Ovary (tissue), 10 donors: ENCODE measurements at places on chromosomes 1 and 21. TPM values are rescaled to one million over a fixed set of nuclear protein-coding genes. Genes with fewer than 3 reads are reported as not detected.

The RIMS3 gene
- 1.3 TPM for total RNA-seq

DNA sequence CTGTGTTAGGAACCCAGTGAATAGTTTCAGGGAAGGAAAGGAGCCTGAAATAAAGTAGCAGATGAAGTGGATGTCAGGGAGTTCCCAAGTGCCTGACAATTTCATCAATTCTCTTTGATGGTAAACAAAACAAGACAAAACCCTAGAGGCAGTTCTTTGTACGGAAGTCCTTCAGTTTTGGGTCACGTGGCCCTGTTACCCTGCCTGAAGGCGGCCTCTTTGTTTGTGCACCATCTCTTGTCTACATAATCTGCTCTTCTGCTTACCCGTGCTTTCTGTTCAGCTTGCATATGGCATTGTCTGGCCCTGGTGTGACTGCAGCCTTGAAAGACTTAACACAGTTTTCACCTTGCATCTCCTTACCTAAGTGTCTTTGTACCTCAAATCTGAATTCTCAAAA, 166.7 kb upstream of the DUSP10 start:
- no peak for DNase-seq
- H3K36me3 ChIP-seq: no peaks in the 10 kb centered on the region
- no peak overlapping the region for H3K4me3 ChIP-seq
- no peak overlapping the region for H3K27ac ChIP-seq
- no peaks in the 10 kb centered on the region for H3K27me3 ChIP-seq

- H3K4me1 ChIP-seq: peaks cover 30% of the 10 kb centered on the region
- DNase-seq: no peak
- no peak overlapping the region for H3K27ac ChIP-seq
- no peaks in the 10 kb centered on the region for H3K27me3 ChIP-seq
These were observed 4.4 kb downstream of the ECHDC2 start for GRCh38 chr1:52917156-52917555.

- H3K36me3 ChIP-seq: no peaks in the 10 kb centered on the region
- H3K4me1 ChIP-seq: peaks cover 4% of the 10 kb centered on the region
- no peak for DNase-seq
- H3K27ac ChIP-seq: no peak overlapping the region
- H3K4me3 ChIP-seq: no peak overlapping the region
- H3K27me3 ChIP-seq: no peaks in the 10 kb centered on the region
These were observed 19.3 kb downstream of the DPT start for GRCh38 chr1:168709405-168710363.

DNA sequence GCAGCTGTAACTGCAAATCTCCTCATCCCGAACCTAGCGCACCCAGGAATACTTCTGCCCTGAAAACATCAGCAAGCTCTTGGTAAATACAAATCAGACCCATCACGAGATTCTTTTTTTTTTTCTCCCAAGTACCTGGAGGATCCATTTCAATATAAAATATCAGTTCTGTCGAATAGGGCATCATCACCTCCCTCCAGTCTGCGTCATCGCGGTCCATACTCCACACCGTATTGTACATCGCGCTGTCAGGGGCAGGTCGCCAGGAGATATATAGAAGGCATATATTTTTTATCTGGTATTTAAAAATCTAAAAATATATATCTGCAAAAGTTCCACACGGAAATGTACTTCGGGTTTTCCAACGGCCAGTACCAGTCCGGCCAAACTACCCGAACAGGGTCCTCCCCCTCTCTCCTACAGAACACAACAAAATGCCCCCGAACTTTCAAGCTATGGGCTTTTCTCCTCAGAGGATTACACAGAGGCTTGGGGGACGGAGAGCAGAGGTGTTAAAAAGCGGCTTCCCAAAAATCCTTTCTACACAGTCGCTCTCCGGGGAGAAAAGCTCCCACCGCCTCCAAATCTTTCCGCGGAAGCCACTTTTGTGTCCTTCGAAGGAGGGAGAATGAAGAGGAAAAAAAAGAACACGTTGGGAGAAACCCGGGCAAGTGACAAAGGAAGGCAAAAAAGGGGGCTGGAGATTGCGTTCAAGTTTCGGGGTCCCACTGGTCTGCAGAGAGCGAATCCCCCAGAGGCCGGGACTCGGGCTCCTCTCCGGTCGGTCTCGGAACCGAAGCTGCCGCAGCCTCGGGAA, 509 bp downstream of the PIK3R3 start:
- peaks cover 2% of the 10 kb centered on the region for H3K4me1 ChIP-seq
- no peaks in the 10 kb centered on the region for H3K36me3 ChIP-seq
- no peaks in the 10 kb centered on the region for H3K27me3 ChIP-seq
- peak; percentile 32 for DNase-seq

DNA sequence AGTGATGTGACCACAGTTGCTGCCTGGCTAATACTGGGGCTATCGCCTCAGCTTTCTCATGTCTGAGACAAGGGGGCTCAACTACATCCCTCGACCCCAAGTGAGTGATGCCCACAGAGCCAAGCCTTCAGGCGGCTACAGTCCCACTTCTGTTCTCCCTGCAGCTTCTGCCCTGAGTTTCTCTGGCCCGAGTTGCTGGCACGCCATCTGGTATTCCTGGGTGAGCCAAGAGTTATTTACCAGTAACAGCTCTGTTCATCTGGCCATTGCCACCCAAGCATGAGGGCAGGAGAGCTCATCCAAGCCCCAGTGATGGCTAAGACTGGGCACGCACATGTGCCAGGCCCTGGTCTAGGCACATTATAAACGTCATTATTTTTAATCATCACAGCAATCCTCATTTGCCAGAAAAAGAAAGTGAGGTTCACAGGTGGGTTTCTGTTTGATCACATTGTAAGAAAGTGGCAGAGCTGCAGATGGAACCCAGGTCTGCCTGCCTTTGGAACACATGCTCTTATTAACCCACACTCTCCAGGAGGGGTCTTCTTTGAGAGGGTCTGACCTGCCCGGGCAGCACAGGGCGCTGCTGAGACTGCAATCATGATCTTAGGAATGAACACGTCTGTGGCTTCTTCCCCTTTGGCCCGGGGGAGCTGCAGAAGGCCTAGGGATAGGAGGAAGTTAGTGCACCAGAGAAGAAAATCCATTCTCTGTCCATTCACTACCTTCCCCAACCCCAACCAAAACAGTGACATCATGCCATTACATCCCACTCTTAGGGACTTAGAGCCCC, 27.5 kb downstream of the KCND3 start:
- H3K27me3 ChIP-seq: no peaks in the 10 kb centered on the region
- DNase-seq: no peak
- H3K27ac ChIP-seq: no peak overlapping the region
- H3K36me3 ChIP-seq: no peaks in the 10 kb centered on the region

The LIN28A gene
- not detected for total RNA-seq

The CGN gene
- total RNA-seq: 3.2 TPM

The CBR3 gene
- 6.7 TPM for total RNA-seq

GRCh38 chr21:27677546-27677945, 710.7 kb upstream of the ADAMTS5 start:
- no peak for DNase-seq
- no peaks in the 10 kb centered on the region for H3K36me3 ChIP-seq
- H3K27ac ChIP-seq: no peak overlapping the region

GRCh38 chr1:20931930-20932436, 144.9 kb upstream of the HP1BP3 start:
- no peak overlapping the region for H3K4me3 ChIP-seq
- no peak overlapping the region for H3K27ac ChIP-seq
- H3K27me3 ChIP-seq: no peaks in the 10 kb centered on the region
- no peaks in the 10 kb centered on the region for H3K36me3 ChIP-seq
- H3K4me1 ChIP-seq: peaks cover 1% of the 10 kb centered on the region

GRCh38 chr1:62377043-62377562, 57.9 kb upstream of the KANK4 start:
- H3K36me3 ChIP-seq: no peaks in the 10 kb centered on the region
- no peak overlapping the region for H3K4me3 ChIP-seq
- no peaks in the 10 kb centered on the region for H3K27me3 ChIP-seq
- H3K4me1 ChIP-seq: no peaks in the 10 kb centered on the region
- H3K27ac ChIP-seq: no peak overlapping the region
- no peak for DNase-seq

The NUDT4B gene
- 2.0 TPM for total RNA-seq

DNA sequence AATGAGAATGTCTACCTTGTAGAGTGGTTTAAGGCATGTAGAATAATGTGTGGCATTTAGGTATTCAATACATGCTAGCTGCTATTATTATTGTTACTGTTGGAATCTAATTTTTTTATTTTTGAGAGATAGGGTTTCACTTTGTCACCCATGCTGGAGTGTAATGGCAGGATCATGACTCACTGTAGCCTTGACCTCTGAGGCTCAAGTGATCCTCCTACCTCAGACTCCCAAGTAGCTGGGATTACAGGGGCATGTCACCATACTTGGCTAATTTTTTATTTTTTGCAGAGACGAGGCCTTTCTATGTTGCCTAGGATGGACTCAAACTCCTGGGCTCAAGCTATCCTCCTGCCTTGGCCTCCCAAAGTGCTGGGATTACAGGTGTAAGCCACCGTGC, 61.9 kb downstream of the EPB41 start:
- DNase-seq: no peak
- no peak overlapping the region for H3K27ac ChIP-seq
- H3K4me3 ChIP-seq: no peak overlapping the region
- no peaks in the 10 kb centered on the region for H3K36me3 ChIP-seq

DNA sequence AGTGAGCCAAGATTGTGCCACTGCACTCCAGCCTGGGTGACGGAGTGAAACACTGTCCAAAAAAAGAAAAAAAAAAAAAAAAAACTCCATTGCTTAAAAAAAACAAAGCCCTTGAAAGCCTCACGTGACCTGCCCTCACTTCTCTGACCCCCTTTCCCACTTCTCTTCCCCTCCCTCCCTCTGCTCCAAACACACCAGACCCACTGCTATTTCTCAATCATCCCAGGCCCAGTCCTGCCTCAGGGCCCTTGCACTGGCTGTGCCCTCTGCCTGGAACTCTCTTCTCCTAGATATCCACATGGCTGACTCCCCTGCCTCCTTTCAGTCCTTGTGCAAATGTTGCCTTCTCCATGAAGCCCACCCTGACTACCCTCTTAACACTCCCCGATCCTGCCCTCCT, 45.4 kb upstream of the TARDBP start:
- H3K27ac ChIP-seq: no peak overlapping the region
- no peak overlapping the region for H3K4me3 ChIP-seq
- no peak for DNase-seq
- no peaks in the 10 kb centered on the region for H3K36me3 ChIP-seq

The CHAF1B gene
- total RNA-seq: 3.0 TPM

The C4BPA gene
- total RNA-seq: 1.1 TPM

DNA sequence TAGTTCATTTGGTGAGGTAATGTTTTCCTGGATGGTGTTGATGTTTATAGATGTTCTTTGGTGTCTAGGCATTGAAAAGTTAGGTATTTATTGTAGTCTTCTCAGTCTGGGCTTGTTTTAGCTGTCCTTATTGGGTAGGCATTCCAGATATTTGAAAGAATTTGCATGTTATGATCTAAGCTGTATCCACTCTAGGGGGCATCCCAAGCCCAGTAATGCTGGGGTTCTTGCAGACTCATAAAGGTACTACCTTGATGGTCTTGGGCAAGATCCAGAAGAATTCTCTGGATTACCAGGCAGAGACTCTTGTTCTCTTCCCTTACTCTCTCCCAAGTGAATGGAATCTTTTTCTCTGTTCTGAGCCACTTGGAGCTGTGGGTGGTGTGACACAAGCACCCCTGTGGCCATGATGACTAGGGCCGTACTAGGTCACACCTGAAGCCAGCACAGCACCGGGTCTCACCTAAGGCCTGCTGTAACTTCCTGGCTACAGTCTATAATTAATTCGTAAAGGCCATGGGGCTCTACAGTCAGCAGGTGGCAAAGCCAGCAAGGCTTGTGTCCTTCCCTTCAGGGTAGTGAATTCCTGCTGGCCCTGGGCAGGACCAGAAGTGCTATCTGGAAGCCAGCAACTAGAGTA, 74.8 kb upstream of the PDE4B start:
- no peak overlapping the region for H3K27ac ChIP-seq
- H3K4me3 ChIP-seq: no peak overlapping the region
- H3K36me3 ChIP-seq: no peaks in the 10 kb centered on the region
- no peaks in the 10 kb centered on the region for H3K27me3 ChIP-seq
- no peak for DNase-seq
- no peaks in the 10 kb centered on the region for H3K4me1 ChIP-seq

DNA sequence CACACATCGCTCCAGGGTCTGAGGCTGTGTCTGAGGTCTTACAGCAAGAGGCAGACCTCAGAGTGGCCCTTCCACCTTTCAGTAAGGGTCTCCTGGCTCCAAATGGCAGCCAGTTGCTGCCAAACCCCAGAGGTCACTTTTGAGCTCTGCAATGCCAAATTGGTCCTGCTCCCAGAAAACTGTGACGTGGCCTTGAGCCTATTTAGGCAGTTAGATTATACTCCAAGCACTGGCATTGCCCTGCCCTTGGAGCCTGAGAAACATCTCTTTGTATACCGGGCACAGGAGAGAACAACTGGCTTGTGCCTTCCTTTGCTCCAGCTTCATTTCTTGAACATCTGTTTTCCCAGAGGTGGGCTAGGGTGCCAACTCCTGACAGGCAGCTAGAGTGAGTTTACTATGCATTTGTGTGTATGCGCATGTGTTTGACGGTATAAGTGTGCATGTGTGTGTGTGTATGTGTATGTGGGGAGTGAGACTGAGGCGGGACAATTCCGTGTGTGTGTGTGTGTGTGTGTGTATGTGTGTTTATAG, 134.5 kb downstream of the IER5 start:
- no peak overlapping the region for H3K27ac ChIP-seq
- no peaks in the 10 kb centered on the region for H3K4me1 ChIP-seq
- no peaks in the 10 kb centered on the region for H3K36me3 ChIP-seq
- no peaks in the 10 kb centered on the region for H3K27me3 ChIP-seq

- no peak for DNase-seq
- no peaks in the 10 kb centered on the region for H3K4me1 ChIP-seq
- no peaks in the 10 kb centered on the region for H3K27me3 ChIP-seq
- no peaks in the 10 kb centered on the region for H3K36me3 ChIP-seq
- no peak overlapping the region for H3K4me3 ChIP-seq
These were observed 449.9 kb downstream of the MATN1 start for GRCh38 chr1:30273456-30273855.

DNA sequence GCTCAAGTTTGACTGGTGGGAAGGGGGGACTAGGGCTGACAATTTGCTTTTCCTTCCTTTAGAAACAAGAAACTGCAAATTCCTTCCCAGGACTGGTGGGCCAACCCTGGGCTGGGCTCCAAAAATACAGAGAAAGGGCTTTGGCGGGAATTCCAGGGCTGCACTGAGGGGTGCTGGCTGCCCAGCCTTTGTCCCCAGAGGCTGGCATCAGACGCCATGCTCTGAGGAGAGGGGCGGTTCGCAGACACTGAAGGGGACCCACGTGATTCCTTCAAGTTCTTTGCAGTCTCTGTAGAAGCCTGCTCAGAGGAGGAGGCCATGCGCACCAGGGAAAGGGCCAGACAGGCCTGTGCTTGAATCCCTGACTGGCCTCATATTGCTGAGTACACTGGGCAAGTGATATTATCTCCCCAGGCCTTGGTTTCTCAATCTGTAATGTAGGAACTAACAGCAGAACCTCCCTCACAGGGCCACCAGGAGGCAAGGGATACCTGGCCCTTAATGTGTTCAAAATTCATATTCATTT, 119.5 kb downstream of the EPHB2 start:
- DNase-seq: no peak
- no peak overlapping the region for H3K4me3 ChIP-seq
- no peak overlapping the region for H3K27ac ChIP-seq
- H3K27me3 ChIP-seq: no peaks in the 10 kb centered on the region

The AMPD1 gene
- total RNA-seq: not detected

The PDE9A gene
- total RNA-seq: 4.5 TPM

GRCh38 chr1:94974824-94975223, 47.9 kb upstream of the CNN3 start:
- peaks cover 3% of the 10 kb centered on the region for H3K4me1 ChIP-seq
- H3K27me3 ChIP-seq: no peaks in the 10 kb centered on the region
- DNase-seq: no peak
- H3K36me3 ChIP-seq: no peaks in the 10 kb centered on the region
- H3K4me3 ChIP-seq: no peak overlapping the region

- DNase-seq: no peak
- H3K27ac ChIP-seq: no peak overlapping the region
- H3K36me3 ChIP-seq: no peaks in the 10 kb centered on the region
- peaks cover 3% of the 10 kb centered on the region for H3K4me1 ChIP-seq
These were observed 23.8 kb downstream of the PTTG1IP start for GRCh38 chr21:44849616-44850130.

The PTPRC gene
- 7.3 TPM for total RNA-seq
